ENCODE measurements at places on chromosomes 13 and 19. TPM values are rescaled to one million over a fixed set of nuclear protein-coding genes. Genes with fewer than 3 reads are reported as not detected.

FXYD3 gene
- polyA plus RNA-seq: not detected

PIK3R2 gene
- 2.1 TPM for polyA plus RNA-seq

UNC13A gene
- not detected for polyA plus RNA-seq

GJB2 gene
- polyA plus RNA-seq: not detected

RFXAP gene
- polyA plus RNA-seq: 5.1 TPM

MEGF8 gene
- polyA plus RNA-seq: 0.90 TPM

ZNF606 gene
- polyA plus RNA-seq: 9.1 TPM

SRRM5 gene
- polyA plus RNA-seq: not detected
